AG09309 (cell line): ENCODE measurements at places on chromosomes 2 and 18.

DNA sequence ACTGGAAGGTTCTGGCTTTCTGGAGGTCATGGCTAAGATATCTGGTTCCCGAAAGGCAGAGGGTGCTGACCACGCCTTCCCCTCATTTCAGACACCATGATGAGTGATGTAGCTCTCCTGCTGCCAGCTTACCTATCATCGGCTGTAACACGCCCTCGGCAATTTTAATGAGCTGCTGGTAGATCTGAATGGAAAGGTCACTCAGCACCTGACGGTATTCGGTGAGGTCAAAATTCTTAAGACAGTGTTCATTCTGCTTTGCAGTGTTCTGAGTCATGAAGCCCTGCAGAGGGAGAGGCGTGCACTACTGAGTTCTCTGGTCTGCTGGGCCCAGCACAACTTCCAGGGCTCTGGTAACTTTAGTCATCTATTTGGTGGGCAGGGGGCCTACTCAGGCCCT, 25.7 kb upstream of the ACAA2 start:
- no peak for DNase-seq

DNA sequence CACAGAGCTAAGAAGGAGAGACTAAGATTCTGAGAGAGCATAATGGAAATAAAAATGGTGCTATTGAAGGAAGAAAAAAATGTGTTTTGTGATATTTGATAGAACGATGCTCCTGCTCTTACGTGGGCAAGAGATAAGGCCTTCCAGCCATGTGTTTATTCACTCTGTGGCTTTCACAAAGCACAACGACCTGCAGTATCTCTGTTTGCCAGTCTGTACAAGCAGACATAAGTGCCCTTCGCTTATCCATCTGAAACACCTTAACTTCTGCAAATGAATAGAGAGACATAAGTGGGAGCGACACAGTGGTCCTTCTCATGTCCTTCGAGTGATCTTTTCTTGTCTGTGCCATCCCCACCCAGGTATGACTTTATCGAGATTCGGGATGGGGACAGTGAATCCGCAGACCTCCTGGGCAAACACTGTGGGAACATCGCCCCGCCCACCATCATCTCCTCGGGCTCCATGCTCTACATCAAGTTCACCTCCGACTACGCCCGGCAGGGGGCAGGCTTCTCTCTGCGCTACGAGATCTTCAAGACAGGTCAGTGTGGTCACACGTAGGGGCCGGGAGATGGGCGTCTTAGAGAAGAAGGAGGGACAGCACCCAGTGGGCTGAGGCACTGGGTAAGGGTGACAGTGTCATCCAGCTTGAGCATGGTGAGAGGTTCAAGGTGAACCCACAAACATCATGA, 33.7 kb downstream of the NRP2 start:
- no peak for DNase-seq

- peak; percentile 82 for DNase-seq
Measured at GRCh38 chr2:102103992-102104871, 38.3 kb upstream of the IL1R1 start.

DNA sequence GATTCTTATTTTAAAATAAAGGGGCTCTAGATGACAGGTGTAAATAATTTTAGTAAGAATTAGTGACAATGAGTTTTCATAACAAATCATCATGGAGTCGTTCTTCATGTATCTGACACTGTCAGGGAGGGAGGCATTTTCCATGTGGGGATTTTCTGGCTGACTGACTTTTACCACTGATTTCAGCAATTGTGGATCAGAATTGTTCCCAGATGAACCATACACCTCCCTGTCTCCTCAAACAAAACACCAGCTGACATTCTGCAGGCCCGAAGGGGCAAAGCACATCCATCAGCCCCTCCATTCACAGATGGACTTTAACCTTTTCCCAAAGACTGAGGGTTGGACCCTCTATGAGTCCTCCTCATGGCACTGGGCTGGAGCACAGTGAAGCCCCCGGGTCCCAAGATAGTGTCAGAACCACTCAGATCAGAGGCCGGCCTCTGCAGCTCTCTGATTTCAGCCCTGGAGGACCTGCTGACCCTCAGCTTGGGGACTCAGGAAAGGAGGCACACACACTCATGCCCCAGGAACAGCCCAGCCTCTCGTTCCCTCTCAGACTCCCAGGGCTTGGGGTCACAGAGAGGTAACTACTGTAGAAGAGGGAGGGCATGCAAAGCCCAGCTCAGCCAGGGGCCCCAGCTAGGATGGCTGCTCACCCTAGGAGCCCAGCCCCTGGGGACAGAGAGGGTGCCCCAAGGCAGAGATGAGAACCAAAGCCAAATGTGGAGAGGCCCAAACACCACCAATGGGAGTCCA, 43.2 kb upstream of the LOXHD1 start:
- DNase-seq, result no peak

DNA sequence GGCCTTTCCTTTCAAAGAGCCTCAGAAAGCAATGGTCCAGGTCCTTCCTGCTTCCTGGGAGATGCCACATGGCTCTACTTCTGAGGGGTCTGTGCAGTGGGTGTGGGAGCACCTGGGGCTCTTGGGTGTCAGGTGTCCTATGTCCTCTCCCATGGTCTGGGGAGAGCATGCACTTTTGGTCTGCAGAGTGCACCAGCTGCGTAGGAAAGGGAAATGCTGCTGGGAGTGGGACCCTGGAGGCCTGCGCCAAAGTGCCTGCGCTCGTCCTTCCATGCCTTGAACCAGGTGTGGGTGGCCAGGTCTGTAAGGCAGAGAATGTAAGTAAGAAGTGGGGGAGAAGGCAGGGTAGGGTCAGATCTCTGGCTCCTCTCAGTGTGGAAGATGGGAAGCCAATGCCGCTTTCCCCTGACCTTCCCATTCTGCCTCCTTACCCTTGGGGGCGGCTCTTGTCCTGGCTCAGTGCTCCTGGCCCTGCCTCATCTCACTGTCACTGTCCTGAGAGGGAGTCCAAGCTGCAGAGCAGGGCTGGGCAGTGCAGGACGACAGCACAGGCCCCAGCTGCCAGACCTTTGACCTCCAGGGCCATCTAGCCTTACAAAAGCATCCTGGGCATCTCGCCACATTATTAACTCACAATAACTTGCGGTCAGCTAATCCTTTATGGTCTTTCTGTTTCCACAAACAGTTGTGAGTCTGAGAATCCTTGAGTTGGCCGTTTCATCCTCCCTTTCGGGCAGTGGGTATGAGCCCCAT, 6.6 kb upstream of the PROM2 start:
- no peak for DNase-seq

GRCh38 chr18:74604774-74605173, 7.1 kb downstream of the ZNF407 start:
- no peak for DNase-seq

GRCh38 chr2:36549165-36549574, 48.8 kb downstream of the FEZ2 start:
- DNase-seq, result no peak

GRCh38 chr18:43303376-43303775, 26.1 kb upstream of the SYT4 start:
- no peak for DNase-seq

GRCh38 chr2:227228061-227228667, 63.7 kb downstream of the COL4A3 start:
- DNase-seq, result no peak

DNA sequence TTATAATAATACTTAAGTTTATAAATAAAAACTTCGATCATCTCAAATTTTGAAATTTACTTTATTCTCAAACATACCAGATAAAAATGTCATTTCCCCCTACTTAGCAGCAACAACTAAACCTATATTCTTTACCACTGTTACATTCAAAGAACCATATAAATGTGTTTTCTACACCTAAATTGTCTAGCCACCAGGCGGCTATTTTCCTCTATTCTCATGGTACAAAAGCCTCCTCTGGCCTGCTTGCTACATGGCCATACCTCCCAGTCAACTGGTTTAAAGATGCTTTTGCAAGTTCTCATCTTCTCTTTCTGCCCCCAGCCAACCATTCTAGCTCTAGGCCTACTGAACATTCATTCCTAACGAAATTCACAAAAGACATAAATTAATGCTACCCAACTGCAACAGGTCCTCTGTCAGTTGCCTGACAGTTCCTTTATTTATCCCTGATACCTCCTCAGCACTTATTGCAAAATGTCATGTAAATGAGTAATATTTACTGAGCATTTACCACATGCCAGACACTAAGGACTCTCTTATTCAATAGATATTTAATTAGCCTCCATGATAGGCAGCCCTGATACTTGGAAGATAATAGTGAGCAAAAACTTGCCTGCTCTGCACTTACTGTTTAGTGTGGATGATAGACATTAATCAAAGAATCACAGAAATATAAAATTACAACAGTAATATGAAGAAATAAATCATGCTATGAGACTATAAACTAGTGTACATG, 5.0 kb downstream of the C1D start:
- no peak for DNase-seq

GRCh38 chr2:171858397-171858958, 35.6 kb downstream of the SLC25A12 start:
- DNase-seq, result no peak

DNA sequence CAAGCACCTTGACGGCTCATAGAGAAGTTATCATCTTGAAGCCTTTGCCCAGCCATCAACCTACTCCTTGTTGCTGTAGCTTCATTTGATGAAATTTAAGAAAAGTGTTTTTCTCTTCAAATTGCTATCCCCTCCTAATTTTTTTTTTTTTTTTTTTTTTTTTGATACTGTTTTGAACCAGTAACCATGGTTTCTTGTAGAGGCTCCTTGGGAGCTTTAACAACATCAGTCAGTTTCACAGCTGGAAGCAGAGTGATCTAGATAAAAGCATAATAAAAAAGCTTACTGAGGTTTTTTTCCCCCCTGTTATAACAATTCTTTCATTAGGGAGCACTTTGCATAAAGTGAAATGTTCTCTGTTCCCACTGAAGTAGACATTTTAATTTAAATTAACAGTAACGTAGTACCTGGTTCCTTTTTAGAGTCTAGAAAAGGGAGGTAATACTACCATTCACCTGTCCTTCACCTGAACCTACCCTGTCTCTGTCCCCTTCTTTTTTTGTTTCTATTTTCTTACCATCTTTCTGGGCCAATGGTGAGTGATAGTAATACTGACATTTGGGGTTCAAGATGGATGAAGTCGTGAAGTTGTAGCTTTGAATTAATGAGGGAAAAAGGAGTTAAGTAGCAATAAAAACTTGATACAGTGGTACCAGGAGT, 101.5 kb downstream of the NCOA1 start:
- DNase-seq, result no peak
